Colonic mucosa (tissue), 4 donors: ENCODE measurements at places on chromosomes 12 and 14. TPM values are rescaled to one million over a fixed set of nuclear protein-coding genes. Genes with fewer than 3 reads are reported as not detected.
A peak's percentile ranks its signal among the peaks of the same experiment; 100 is the strongest.

DNA sequence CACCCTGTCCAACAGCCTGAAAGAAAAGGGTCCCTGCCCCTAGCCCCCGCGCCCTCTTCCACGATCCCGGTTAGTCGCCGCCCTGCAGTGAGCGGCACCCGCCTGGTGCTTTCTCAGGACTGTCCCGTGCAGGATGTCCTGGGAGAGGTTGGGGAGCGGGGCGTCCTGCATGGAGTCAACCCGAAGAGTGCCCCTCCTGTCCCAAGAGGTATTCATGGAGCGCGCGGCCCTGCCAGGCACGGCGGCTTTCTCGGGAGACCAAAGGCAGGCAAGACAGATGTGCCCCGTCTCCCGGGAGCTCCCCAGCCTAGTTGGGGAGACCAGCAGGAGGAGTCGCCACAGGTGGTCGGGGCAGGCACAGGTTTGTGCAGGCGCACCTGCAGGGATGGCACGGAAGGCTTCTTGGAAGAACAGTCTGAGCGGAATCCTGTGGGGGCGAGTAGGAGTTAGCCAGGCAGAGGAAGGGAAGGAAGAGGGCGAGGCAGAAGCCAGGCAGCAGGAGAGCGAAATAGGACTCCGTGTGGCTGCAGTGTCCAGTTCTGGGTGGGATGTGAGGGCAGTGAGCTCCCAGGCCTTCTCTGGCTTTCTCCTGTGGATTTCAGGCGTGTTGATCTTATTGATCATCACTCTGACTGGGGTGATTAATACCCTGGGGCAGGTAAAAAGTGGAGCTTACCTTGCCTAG is 723 bp downstream of the SIVA1 start:
- peak; percentile 41 for DNase-seq

Gene GALNT9
- 0.45 TPM for total RNA-seq

Gene ACTR10
- total RNA-seq = 45.9 TPM

- no peak for DNase-seq
Observed at GRCh38 chr14:103185051-103186029, 62.1 kb downstream of the TNFAIP2 start.

DNA sequence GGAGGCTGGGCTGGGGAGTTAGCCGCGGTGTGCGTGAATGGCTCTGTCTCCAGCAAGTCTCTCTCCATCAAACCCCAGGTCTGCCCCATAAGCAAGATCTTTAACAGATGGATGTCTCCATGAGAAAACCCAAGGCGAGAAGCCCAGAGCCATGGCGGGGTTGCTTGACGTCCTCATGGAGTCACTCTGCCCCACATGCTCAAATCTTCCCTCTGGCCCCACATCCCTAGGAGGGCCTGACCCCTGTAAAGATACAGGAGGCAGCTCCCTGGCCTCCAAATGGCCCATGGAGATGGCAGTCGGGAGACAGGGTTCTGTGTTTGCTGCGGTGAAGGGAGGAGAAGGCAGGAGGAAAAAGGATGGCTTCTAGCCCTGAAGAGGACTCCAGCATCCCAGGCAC is 49.3 kb downstream of the C14orf132 start:
- DNase-seq = no peak

Gene BTBD6
- 56.9 TPM for total RNA-seq

GRCh38 chr12:78470354-78471195 is 394.0 kb upstream of the SYT1 start:
- DNase-seq = peak; percentile 34

Gene OR6C4
- not detected for total RNA-seq

DNA sequence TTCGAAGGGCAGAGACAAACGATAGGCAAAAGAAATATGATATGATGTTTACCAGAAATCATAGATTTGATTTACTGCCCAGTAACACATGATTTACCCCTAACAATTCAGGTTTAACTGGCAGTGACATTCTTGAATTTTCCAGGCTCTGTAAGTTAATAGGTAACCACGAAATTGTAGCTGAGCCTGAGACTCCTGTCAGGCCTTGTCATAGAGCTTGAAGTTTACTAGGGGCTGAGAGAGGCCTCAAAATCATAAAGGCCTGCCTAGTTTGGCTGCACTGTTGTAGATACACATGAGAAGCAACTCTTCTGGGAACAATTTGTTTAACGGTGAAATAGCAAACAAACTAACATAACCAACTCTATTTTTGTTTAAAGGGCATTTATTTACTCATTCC is 3.3 kb downstream of the ERP27 start:
- DNase-seq = peak; percentile 48

Gene ACSS3
- total RNA-seq = 1.6 TPM

- no peak for DNase-seq
Observed at GRCh38 chr12:47602949-47603558, 102.8 kb downstream of the RPAP3 start.

Gene MYO1A
- 273 TPM for total RNA-seq

GRCh38 chr12:131592972-131593371 is 117.9 kb upstream of the SFSWAP start:
- DNase-seq = no peak

GRCh38 chr12:115528466-115528865 is 749.0 kb downstream of the MED13L start:
- no peak for DNase-seq

DNA sequence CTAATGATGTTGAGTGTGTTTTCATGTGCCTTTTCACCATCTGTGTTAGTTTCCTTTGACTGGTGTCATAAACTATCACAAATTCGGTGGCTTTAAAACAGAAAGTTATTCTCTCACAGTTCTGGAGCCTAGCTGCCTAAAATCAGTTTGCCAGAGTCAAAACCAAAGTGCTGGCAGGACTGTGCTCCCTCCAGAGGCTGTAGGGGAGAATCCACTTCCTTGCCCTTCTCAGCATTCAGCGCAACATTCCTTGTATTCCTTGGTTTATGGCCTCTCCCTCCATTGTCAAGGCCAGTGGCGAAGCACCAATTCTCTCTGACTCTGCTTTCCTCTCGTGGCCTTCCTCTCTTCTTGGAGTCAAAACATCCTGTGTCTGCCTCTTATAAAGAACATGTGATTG is 174.2 kb upstream of the PDE3A start:
- DNase-seq = no peak

Gene CCDC196
- 1.3 TPM for total RNA-seq

Gene PIANP
- 0.44 TPM for total RNA-seq

DNA sequence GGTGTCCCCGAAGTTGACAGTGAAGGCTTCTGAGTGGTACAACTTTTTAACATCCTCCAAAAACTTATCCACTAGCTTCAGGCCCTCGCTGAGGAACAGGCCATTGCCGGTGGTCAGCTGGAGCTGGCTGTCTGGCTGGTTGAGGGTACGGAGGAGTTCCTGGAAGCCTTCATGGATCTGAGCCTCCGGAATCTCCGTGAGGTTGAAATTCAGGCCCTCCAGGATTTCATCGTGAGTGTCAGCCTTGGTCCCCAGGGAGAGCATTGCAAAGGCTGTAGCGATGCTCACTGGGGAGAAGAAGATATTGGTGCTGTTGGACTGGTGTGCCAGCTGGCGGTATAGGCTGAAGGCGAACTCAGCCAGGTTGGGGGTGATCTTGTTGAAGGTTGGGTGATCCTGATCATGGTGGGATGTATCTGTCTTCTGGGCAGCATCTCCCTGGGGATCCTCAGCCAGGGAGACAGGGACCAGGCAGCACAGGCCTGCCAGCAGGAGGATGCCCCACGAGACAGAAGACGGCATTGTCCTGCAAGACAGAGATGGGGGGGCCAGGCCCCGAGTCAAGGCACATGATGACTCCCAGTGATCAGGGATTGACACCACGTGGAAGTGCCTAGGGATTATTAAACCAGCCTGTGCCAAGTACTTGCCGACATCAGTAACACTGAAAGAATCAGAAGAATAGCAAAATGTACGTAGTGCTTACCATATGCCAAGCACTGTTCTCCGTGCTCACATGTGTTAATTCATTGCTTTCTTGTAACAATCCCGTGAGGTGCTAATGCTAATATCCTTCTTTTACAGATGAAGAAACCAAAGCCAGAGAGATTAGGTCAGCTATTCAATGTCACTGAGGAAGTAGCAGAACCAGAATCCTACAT is 5.4 kb downstream of the SERPINA1 start:
- DNase-seq = no peak

Gene KRT71
- total RNA-seq = not detected

DNA sequence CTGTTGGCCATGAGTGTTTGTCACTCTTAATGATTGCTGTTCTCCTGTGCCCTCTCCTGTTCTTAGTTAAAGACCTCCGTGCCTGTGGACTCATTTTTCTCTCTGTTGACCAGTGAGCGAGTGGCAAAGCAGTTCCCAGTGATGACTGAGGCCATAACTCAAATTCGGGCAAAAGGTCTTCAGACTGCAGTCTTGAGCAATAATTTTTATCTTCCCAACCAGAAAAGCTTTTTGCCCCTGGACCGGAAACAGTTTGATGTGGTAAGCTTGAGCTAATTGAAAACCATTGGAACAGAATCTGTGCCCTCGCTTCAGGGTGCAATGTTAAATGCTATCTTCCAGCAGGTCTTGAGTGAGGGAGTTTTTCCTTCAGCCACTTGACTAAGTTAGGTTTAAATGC is 19.8 kb downstream of the ACAD10 start:
- DNase-seq = no peak

DNA sequence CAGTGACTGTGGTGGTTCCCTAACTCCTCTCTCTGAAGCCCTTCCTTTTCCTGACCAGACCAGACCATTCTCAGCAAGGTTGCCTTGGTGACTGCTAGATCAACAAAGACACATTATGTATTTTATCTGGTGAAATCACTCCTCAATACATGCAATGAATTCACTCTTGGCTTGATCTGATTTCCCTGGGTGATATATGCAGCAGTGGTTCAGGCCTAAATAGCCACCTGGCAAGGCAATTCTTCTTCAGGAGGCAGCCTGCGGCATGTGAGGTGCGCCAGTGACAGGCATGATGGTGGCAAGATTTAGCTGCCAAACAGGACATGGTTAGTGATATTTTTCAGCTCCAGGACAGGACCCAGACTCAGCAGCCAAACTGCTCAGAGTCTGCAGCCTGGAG is 350.3 kb upstream of the CCDC196 start:
- DNase-seq = no peak

GRCh38 chr14:97726676-97727075 is 929.5 kb downstream of the VRK1 start:
- DNase-seq = no peak

DNA sequence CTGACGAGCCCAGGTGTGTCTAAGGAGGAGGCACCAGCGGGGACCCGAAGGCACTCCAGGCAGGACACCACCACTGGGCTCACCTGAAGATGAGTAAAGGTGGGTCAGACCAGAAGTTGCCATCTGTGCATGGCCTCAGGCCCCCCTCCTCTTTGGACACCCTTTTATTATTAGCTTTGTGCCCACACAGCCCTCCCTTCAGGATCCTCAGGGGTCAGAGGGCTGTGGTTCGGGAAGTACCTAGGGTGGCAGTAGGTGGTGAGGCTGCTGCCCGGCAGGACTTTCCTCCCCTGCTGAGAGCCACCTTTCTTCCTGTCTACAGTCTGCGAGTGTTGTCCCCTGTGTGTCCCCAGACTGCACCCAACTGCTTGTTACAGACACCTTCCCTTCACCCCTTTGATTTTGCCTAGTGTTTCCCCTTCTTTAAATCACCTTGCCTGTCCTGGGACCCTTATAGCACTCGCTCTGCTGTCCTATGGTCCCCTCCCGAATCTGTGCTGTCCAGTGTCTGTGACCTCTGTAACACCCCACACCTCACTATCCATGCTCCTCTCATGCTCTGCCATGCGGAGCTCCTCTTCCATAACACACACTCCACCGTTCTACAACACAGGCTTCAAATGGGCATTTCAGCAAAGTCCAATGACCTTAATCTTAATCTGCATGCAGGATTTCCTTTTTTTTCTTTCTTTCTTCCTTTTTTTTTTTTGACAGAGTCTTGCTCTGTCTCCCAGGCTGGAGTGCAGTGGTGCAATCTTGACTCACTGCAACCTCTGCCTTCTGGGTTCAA is 25.7 kb downstream of the SOAT2 start:
- DNase-seq = no peak

DNA sequence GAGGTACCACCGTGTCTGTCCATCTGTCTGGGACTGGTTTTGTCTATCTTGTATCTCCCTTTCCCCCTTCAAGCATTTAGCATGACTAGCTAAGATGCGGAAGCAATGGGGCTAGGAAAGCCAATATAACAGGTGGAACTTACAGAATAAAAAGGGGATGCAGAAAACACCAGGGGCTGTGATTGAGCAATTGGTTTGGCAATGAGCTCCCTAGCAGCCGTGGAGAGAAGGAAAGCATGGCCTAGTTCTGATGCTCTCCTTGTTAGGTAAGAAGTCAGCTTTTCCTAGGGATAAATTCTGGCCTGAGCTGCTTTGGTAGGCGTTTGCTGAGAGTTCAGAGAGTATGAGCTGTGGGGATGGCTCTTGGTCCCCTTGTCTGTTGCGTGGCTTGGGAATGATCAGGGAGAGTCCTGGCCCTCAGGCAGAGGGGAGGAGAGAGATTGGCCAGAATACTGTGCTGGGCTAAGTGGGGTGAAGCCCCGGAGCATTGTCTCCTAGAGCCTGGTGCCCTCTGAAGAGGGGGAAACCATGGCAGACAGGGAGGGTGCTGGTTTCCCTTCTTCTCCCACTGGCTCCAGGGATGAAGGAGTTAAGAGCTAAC is 7.1 kb downstream of the SETD1B start:
- DNase-seq = no peak

GRCh38 chr12:122820838-122821271 is 14.4 kb upstream of the HIP1R start:
- no peak for DNase-seq

GRCh38 chr14:77043177-77043983 is 14.9 kb upstream of the IRF2BPL start:
- no peak for DNase-seq

Gene SLC4A8
- total RNA-seq = 0.59 TPM

Gene CLEC4D
- total RNA-seq = not detected

Gene TAS2R20
- 1.2 TPM for total RNA-seq

Gene ATXN2
- total RNA-seq = 55.1 TPM

Gene PTGDR
- 32.3 TPM for total RNA-seq

Gene CBLN3
- total RNA-seq = 1.8 TPM
